Suppressor macrophage (primary cell): ENCODE measurements at places on chromosomes 12 and 14.

DNA sequence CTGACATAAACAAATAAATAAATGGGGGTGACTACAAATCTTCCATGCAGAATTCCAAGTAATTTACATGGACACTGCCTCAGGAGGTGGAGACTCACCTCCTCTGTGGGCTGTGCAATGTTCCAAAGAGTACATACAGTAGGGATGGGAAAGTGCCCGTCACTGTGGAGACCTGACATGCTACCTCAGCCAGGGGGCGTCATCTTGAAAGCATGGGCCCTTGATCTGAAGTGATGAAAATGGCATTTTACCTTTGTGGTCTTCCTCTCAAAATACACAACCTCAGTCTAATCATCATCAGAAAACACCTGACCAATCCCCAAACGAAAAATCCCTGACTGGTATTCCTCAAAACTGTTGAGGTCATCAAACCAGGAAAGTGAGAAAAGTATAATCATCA lies 48.4 kb downstream of the ANAPC7 start:
- peak; percentile 30 for DNase-seq

DNA sequence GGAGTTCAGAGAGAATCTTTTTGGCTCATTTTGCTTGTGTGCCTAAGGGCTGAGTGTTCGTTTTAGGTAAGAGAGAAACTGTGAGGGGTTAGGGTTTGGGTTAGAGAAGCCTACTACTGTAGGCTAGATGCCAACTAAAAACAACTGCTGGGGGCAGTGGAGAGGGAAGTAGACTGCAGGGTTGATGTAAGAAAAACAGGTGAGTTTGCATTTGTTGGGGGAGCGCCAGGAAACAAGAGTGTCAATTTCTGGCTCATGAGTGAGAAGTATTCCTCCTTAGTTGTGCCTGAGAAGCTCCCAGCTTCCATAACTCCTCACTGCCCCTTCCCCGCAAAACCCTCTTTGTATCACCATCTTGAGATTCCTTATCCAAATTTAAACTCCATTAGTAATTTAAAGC lies 92.3 kb downstream of the DERA start:
- DNase-seq: no peak

DNA sequence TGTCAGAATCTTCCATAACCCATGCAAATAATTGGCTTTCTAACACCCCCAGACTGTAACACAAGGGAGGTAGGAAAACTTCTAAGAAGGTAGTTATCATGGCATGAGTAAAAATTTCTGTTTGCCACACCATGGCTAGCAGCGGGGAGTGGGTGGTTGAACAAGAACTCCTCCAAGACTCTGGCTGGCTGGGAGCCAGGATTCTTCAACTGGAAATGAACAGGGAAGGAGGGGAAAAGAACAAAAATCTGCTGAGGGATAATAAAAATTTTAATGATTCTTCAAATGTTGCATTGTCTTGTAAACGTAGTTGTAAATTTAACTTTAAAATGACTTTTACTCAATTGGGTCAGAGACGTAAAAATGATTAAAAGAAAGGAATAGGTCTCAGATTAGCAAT lies 78.9 kb downstream of the AKAP6 start:
- no peak for DNase-seq

DNA sequence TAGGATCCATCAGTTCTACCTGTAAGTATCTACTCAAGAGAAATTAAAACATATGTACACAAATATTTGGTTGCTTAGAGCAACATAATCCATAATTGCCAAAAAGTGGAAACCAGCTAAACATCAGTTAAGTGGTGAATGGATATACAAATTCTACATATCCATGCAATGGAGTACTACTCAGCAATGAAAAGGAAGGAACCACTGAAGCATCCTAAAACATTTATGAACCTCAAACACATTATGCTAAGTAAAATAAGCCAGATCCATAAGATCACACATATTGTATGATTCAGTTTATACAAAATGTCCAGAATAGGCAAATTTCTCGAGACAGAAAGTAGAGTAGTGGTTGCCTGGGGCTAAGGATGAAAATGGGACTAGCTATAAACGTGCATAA lies 8.4 kb upstream of the ARHGAP5 start:
- no peak for DNase-seq

GRCh38 chr12:93572712-93573551 lies 457 bp downstream of the SOCS2 start:
- peak; percentile 46 for DNase-seq

GRCh38 chr12:106071686-106072085 lies 67.1 kb downstream of the NUAK1 start:
- DNase-seq: no peak

DNA sequence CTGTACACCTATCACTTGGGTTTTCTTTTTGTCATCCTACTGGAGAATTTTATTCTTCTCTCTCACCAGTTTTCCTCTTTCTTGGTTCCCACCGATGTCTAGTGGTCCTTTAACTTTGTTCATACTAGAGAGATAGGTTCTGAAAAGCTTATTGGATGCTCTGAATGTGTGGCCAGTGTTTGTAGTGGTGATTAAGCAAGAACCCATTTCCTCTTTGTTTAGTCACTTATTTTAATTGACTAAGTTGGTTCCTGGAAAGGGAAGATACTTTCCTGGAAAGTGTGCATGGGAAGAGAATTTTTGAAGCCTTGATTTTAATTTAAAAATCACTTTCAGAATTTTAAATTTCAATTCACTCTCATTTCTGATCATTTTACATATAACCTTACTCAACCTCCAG lies 127.2 kb downstream of the OTOGL start:
- DNase-seq: peak; percentile 28

GRCh38 chr12:65854629-65855028 lies 30.3 kb downstream of the HMGA2 start:
- DNase-seq: no peak

- no peak for DNase-seq
These were observed 12.7 kb downstream of the SCYL2 start for GRCh38 chr12:100279607-100280244.

DNA sequence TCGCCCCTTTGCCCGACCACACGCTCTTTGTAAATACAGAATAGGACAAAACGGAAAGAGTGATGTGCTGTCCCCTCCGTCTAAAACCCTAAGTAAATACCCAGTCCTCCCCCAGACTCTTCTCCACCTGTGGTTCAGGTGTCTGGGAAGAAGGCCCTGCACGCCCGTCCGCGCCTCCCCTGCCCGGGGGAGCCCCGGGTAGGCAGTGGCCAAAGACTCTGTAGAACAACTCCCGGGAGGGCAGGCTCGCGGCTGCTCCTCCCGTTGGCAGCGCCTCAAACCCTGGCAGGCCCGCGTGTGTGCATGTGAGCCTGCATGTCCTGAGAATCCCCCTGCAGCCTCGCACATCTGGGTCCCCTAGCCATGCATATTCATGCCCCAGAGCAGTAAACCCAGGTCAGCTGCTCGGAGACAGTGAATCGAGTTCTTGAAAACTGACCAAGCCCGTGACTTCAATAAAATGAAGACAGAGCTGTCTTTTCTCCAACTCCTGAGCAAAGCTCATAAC lies 165.8 kb downstream of the MON2 start:
- DNase-seq: peak; percentile 32

DNA sequence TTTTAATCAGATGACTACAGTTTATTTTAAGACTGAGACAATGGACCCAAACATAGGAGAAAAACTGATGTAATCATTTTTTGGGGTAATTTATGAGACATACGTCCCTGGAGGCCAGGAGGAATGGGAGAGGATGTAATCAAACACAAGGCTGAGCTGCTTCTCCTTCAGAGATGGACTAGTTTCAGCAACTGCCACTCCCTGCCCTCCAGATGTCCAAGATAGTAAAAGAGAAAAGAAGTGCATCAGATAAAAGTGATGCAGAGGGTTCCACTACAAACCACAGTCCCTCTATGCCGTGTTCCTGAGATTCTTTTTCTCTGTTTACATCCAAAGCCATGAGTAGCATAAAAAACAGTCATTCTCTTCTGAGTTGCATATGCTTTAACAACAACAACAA lies 101.1 kb downstream of the DACT1 start:
- DNase-seq: no peak
